Stimulated activated CD4-positive, alpha-beta T cell treated with anti-CD3 and anti-CD28 coated beads, Interleukin-15, amount 100 ng/mL, for 1 hour (primary cell): ENCODE measurements at places on chromosomes 2 and 18.

GRCh38 chr2:105876191-105876590, 131.5 kb downstream of the NCK2 start:
- no peak for DNase-seq

- no peak for DNase-seq
Observed at GRCh38 chr2:85064927-85065577, 68.1 kb upstream of the TCF7L1 start.

GRCh38 chr18:77119851-77120491, 12.6 kb downstream of the MBP start:
- DNase-seq = no peak

- no peak for DNase-seq
Observed at GRCh38 chr2:169732583-169733358, 861 bp upstream of the KLHL23 start.

- no peak for DNase-seq
Observed at GRCh38 chr2:201234663-201235135, 25.6 kb upstream of the CASP8 start.

DNA sequence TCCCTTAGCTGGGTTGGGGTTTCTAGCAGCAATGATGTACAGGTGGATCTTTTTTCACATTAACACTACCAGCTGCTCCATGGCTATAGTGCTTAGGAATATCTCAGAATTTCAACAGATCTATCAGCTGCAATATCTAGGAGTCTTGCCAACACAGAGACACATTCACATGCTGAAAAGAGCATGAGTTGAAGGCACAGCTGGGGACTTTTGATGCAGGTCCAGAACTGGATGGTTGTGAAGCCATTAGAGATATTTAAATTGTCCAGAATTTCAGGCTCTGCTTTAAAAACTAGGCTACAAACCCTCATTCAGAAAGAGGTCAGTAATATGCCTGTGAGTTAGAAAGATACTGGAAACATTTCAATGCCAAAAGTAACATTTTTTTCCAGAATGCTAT, 122.2 kb upstream of the CCDC195 start:
- no peak for DNase-seq

GRCh38 chr2:1978706-1979105, 234.4 kb upstream of the PXDN start:
- DNase-seq = no peak

GRCh38 chr2:161085149-161085548, 75.1 kb upstream of the TANK start:
- no peak for DNase-seq

- DNase-seq = no peak
Observed at GRCh38 chr2:206212673-206213513, 53.2 kb downstream of the EEF1B2 start.

DNA sequence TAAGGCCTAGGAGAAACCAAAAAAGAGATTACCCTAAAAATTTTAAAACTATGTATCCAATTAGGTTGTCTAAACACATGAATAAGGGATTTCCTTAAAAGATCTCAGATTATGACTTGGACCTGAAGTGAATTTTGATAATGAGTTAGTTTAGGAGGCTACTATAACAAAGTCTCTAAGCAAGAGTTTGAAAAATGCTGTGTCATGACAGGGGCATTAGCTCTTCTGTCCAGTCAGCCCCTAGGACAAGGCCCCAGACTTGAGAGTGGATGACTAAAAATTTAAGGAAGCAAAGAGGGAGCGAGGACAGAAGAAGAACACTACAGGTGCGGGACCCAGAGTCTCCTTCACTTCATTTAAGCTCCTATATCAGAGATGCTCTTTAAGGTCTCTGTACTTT, 135.9 kb downstream of the DTNB start:
- DNase-seq = no peak

GRCh38 chr2:120206022-120206581, 17.1 kb downstream of the TMEM185B start:
- DNase-seq = no peak

DNA sequence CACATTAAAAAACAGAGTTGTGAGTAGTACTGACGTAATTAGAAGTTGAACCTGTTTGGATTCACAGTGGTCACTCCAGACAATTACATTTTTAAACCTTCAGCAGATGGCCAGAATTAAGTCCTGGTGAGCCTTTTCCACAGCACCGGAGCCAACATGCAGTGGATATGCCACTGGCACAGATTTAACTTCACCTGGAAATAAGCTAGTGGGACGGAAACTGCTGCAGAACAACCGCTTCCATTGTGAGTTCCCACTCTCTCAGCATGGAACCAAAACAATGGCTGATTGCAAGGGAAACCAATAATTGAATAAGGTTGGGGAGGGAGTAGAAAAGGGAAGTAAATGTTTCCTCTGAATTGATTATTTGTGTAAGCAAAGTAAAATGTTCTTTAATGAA, 515.1 kb downstream of the STK39 start:
- no peak for DNase-seq

DNA sequence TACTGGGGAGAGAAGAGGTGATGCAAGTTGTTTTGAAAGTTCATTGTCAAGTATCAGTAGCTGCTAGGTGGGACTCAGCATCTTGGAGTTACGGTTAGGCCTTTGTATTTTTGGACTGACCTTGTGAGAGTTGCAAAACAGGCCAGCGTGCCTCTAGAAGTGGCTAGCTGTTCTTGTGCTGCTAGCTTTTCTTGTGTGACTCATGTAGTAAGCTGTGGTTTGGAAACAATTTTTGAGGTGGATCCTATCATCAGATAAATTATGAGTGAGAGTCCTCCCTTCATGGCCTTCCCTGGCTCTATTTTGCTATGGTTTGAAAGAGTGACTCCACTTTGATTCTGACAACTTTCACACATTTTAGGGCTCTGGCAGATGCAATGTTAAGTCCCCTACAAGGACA, 409.2 kb upstream of the HS6ST1 start:
- no peak for DNase-seq
